ENCODE measurements at places on chromosomes 7 and 10.

GRCh38 chr10:78656417-78657162, 412.2 kb upstream of the ZMIZ1 start:
- no peak for DNase-seq

DNA sequence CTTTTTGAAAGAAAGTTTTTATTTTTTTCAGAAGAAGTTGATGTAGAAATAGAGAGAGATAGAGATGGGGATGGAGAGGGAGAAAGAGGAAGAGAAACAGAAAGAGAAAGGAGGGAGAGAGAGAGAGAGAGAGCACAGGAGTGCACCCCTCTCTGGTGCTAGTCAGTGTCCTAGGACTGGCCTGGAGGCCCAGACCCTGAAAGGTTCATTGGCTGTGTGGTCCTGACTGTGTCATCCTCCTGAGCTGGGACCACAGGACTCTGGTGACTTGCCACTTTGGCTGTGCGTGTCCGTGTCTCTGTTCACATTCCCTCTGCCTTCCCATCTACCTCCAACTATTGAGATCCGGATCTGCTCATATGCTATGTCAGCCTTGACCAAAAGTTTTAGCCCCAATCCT, 62.1 kb upstream of the SHH start:
- no peak for DNase-seq

DNA sequence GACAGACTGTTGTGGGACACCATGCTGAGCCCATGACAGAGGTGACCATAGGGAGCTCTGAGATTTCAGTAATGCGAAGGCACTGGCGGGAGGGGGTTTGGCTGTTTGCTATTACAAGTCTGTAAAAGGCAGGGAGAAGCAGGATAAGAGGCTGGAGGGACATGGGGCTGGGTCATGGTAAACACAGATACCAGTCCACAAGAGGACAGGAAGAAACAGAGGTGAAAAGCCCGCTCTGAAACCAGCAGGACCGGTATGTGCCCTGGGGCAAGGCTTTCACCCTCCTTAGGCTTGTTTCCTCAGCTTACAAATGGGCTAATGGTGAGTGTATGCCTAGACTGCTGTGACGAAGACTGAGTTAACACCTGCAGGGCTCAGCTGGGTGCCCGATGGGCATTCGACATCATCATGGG, 34.1 kb downstream of the ANXA11 start:
- no peak for DNase-seq

- no peak for DNase-seq
Observed at GRCh38 chr10:128574581-128575210, 448.5 kb upstream of the MKI67 start.

- no peak for DNase-seq
Observed at GRCh38 chr10:102121739-102122372, 1.7 kb upstream of the LDB1 start.

- DNase-seq = no peak
Observed at GRCh38 chr7:133702960-133703359, 424.2 kb upstream of the LRGUK start.

- no peak for DNase-seq
Observed at GRCh38 chr10:14543904-14544210, 213.1 kb upstream of the FRMD4A start.

DNA sequence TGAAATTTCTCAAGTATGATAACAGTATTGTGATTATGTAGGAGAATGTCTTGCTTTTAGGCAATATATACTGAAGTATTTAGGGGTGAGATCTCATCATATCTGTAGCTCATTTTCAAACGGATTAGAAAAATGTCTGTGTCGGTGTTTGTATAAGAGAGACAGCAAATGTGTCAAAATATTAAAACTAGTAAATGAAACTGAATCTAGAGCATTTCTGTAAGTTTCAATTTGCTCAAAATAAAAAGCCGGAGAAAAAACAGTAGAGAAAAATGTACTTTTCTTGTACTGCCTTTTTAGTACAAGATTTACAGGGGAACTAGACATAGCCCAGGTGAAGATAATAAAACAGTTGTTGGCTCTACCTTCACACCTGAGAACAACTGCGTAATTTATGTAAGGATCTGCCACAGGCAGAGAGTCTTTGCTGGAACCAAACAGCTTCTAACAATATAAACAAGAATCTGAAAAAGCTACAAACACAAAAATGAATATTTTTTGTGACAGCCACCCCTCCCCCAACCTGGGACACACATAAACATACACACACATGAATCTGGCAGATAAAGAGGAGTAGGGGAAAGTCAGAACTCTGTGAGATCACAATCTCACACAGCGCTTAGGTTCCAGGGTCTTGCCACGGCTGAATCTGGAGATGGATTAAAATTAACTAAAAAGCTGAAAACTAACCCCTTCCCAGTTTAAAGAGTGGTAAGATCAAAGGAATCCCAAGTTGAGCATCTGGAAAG, 153.3 kb downstream of the AVL9 start:
- no peak for DNase-seq

GRCh38 chr10:5559642-5560141, 34.9 kb downstream of the CALML3 start:
- no peak for DNase-seq

- DNase-seq = no peak
Observed at GRCh38 chr10:49241385-49241784, 53.2 kb upstream of the TMEM273 start.

GRCh38 chr7:92528958-92529264, 316 bp downstream of the RBM48 start:
- no peak for DNase-seq

GRCh38 chr7:117065571-117066150, 112.4 kb downstream of the ST7 start:
- no peak for DNase-seq

DNA sequence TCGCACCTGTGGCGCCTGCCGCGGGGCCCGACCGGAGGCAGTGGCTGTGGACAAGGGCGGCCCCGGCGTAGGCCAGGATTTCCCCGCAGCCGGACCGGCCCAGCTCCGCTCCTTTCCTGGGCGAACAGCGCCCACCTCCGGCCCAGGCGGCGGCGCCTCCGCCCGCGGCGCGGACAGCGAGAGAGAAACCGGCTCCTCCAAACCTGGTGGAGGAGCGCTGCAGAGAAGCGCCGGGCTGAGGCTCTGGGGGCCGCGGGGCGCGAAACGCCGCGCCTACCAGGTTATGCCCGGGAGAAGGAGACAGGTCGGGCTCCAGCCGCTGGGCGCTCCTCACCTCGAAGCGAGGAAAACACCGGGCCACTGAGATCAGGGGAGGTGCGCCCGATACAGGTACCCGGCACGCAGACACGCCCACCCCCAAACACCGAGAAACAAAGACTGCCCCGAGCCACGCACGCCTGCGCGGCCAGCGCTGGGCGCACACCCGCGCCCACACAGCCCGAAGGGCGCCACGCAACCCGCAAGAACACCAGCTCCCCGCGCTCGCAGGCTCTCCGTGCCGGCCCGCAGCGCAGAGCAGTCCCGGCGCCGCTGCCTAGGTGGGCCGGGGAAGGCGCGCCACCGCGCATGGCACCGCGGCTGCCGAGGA, 3.3 kb downstream of the GRID1 start:
- DNase-seq = peak; percentile 45

GRCh38 chr10:63128443-63128842, 4.7 kb upstream of the NRBF2 start:
- no peak for DNase-seq

- DNase-seq = no peak
Observed at GRCh38 chr10:97119058-97119745, 66.6 kb downstream of the SLIT1 start.

- no peak for DNase-seq
Observed at GRCh38 chr7:1246871-1247526, 14.3 kb downstream of the UNCX start.

DNA sequence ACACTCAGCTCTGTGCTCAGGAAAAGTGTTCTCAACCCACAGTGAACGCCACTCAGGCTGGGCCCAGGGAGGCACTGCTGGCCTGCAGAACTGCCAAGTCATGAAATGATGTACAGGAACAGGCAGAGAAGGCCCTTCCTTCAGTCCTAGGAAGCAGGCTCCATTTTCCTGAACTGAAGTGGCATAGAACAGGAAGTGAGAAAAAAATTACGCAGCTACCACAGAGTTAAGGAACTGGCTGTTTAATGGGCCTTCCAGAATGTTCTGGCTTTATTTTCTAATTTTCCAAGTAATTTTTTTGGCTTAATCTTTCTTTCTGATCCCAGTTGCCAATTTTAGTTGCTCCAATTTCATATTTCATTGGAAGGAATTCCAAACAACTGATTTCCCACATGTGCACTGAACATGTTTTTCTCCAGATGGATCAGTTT, 39.3 kb downstream of the LRRC18 start:
- no peak for DNase-seq

DNA sequence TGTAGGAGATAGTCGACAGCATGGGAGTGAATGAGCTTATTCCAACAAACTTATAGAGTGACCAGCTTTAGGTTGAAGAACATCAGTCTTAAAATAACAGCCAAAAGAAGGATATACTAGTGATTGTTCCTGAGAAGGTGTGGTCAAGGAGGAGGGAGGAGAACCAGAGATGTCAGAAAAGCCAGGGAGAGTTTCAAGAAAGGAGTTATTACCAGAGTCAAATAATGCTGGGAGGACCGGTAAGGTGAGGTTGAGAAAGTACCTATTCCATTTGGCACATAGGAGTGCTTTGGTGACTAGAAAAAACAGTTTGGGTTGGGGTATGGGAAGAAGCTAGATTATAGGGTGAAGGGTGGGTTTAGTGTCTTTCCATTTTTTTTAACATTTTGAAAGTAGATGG, 5.8 kb downstream of the PTPN12 start:
- no peak for DNase-seq

GRCh38 chr10:3486346-3487065, 298.5 kb downstream of the KLF6 start:
- DNase-seq = no peak

GRCh38 chr7:7136466-7137381, 45.6 kb upstream of the C1GALT1 start:
- no peak for DNase-seq

- no peak for DNase-seq
Observed at GRCh38 chr7:46162609-46163008, 241.5 kb upstream of the IGFBP3 start.

GRCh38 chr10:121667948-121668313, 69.7 kb upstream of the FGFR2 start:
- no peak for DNase-seq

DNA sequence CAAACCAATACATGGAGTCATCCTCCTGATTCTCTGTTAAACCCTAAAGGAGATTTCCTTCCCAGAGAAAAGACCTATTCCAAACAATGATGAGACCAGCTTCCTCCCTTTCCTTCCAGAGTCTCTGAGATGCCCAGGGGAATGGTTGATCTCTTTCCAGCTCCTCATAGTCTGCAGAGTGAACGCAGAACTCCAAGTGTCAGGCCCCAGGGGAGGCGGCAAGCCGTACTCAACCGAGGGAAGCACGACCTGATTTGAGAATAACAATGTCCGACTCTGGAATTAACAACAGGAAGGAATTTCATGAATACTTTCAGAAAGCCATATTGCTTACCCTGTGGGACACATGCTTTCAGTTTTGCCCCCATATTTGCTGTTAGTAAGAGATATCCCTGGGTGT, 241.7 kb upstream of the GLI3 start:
- DNase-seq = no peak

- DNase-seq = no peak
Observed at GRCh38 chr7:54664235-54665228, 94.5 kb downstream of the SEC61G start.

- no peak for DNase-seq
Observed at GRCh38 chr10:8133146-8133545, 78.7 kb downstream of the GATA3 start.

DNA sequence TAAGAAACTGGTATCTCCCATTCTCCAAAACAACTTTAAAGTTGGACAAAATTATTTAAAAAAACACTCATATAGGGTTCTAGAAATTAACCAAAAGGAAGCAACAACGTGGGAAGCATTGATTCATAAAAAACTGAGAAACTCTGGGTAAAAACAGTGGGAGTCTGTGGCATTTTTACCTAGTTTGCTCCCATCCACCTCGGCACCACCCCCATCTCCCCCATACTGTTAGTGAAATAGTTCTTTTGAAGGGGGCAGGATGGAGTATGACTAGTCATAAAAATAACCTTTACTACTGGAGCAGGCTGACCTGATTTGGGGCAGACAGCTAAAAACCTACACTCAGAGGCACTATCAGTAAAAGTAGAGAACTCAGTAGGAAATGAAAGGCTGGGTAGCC, 123.2 kb downstream of the AVL9 start:
- no peak for DNase-seq

DNA sequence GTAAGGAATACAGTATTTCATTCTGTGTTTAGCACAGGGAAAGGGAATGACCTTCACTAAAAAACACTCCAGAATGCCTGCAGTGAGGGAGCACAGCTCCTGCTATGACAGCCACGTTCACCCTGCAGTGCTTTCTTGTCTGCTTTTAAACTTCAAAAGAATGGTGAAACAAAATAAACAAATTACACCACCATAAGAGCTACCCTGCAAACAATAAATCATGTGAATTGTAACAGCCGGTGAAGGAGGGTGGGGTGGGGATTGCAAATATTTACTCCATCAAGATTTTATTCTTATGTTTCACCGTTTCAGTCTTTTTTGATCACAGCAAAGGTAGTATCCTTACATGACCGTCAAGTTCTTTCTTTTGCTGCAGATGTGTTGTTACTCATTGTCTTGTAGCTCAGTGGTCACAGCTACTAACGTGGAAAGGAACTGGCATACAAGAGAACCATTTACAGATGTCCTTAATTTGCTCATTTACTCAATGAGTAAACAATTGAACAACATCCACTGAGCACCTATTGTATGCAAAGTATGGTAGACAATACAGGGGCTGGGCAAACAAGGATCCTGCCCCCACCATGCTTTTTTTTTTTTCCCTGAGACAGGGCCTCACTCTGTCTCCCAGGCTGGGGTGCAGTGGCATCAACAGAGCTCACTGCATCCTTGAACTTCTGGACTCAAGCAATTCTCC, 4.1 kb upstream of the CHN2 start:
- DNase-seq = no peak

GRCh38 chr7:55534262-55534915, 37.9 kb downstream of the VOPP1 start:
- no peak for DNase-seq

DNA sequence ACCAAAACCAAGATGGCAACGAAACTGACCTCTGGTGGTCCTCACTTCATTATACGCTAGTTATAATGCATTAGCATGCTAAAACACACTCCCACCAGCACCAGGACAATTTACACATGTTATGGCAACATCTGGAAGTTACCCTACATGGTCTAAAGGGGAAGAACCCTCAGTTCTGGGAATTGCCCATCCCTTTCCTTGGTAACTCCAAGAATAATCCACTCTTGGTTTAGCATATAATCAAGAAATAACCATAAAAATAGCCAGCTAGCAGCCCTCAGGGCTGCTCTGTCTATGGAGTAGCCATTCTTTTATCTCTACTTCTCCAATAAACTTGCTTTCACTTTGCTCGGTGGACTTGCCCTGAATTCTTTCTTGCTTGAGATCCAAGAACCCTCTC, 191.1 kb downstream of the DOCK4 start:
- no peak for DNase-seq

DNA sequence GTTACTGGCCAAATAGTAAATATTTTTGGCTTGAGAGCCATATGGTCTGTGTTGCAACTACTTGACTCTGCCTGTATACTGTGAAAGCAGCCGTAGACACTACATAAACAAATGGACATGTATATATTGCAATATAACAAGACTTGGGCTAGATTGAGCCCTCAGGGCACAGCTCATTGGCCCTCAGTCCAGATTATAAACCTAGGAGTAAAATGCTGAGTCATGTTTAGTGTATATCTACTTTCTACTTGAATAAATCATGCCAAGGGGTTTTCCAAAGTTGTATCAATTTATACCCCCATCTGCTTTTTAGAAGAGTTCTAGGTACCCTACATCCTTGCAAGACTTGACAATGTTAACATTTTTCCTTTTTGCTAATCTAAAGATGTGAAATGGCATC, 27.4 kb upstream of the POU6F2 start:
- no peak for DNase-seq

All from naive thymus-derived CD8-positive, alpha-beta T cell (primary cell).